Heart right ventricle (tissue), 16 donors: ENCODE measurements at places on chromosomes 1 and 21. TPM values are rescaled to one million over a fixed set of nuclear protein-coding genes. Genes with fewer than 3 reads are reported as not detected.

DNA sequence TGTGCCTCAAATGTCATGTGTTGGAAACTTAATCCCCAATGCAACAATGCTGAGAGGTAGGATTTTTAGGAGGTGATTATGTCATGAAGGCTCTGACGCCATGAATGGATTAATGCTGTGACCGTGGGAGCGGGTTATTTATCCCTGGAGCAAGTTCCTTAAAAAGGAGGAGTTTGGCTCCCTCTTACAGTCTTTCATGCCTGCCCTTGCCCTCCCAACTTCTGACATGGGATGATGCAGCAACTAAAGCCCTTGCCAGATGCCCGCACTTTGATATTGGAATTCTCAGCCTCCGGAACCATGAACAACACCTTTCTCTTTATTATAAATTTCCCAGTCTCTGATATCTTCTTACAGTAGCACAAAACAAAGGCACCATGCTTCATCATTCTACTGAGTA, 685.3 kb upstream of the CHRM3 start:
- DNase-seq = no peak

GRCh38 chr1:46522184-46522968, 29.1 kb downstream of the KNCN start:
- no peak for DNase-seq

GRCh38 chr1:4854367-4854766, 200.0 kb downstream of the AJAP1 start:
- DNase-seq = no peak

DNA sequence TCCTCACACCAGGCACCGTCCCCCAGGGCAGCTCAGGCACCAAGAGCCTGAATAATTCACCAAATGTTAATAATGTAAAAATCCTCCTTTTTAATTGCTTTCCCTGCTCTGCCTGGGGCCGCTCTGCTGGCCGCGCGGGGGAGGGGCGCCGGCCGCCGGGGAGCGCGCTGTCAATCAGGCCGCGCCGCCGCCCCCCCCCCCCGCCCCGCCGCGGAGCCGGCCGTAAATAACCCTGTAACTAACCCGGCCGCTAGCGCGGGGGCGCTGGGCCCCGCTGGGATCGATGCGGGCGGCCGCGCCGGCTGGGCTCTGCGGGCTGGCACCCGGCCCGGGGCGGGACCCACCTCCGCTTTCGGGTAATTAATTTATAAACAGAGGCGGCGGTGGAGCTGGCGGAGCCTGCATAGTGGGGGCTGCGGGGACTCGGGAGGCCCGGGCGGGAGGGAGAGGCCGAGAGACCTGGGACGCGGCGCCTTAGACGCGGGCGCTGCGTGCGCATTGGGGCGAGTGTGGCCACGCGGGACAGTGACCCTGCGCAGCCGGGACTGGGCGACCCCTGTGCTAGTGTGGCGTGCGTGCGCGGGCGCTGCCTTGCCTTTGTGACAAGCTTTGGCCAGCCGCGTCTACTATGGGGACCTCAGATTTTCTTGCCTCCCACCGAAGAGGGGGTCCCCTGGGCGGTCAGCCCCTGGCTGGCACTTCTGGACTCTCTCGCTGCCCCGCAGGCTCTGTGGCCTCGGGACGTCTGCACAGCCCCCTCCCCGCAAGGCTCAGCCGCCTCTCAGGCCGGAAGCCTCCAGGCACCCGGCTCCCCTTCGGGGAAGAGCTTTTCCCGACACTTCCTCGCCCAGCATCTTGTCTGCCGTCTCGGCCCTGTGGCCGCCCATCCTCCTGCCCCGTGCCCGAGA, 16.6 kb downstream of the SAMD11 start:
- DNase-seq = peak; percentile 63

DNA sequence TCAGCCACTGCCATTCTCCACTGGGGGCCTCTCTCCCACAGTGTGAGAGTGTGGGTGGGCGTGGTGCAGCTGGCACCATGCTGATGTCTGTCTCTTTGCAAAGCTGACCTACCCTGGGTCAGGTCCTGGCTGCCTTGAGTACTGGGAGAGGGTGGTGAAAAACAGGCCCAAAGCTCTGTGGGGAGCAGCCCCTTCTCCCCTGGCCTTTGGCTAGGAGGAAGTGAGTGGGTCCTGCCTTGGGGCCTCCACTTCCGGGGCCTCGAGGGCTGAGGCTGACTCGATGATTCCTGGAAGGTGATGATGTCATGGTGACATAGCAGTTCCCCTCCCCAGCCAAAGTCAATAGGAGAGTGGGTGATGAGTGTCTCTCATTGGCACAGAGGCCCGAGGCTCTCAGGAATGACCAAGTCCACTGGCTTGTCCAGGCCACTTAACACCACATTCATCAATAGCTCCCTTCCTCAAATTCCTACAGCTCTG, 53.0 kb downstream of the IER5 start:
- no peak for DNase-seq

DNA sequence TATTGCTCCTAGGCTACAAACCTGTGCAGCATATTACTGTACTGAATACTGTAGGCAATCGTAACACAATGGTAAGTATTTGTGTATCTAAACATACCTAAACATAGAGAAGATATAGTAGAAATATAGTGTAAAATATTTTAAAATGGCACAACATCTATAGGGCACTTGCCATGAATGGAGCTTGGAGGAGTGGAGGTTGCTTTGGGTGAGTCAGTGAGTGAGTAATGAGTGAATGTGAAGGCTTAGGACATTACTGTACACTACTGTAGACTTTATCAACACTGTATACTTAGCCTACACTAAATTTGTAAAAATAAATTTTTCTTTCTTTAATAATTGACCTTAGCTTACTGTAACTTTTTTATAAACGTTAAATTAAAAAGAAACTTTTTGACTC, 7.9 kb downstream of the LEFTY2 start:
- no peak for DNase-seq

DNA sequence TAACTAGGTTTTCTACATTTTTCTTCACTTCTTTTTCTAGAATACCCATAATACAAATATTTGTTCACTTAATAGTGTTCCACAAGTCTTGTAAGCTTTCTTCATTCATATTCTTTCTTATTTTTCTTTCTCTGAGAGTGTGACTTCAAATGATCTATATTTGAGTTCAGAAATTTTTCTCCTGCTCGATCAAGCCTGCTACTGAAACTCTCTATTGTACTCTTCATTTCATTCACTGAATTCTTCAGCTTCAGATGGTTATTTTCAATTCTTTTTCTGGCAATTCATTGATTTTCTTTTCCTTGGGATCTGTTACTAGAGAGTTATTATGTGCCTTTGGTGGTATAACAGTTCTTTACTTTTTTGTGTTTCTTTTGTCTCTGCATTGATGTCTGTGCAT, 82.5 kb upstream of the CAMK1G start:
- DNase-seq = no peak

DNA sequence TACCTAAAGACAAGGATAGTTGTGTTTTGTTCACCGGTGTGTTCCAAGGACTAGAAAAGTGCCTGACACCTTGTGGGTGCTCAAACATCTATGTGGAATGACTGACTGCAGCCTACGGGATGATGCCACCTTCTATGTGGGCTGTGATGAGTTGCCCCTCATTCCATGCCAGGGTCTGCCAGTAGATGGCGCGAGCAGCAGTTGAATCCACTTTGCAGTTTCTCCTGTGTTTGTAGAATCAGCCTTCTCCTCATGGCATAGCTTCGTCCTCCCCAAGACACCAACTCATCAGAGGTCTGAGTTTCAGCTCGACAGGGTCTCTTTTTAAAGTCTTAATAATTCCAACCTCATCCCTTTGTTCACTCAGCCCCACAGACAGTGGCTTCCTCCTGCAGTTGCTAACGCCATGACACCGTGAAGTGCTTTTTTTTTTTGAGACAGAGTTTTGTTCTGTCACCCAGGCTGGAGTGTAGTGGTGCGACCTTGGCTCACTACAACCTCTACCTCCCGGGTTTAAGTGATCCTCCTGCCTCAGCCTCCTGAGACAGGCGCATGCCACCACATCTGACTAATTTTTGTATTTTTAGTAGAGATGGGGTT, 133.7 kb downstream of the CAPN8 start:
- DNase-seq = peak; percentile 36

DNA sequence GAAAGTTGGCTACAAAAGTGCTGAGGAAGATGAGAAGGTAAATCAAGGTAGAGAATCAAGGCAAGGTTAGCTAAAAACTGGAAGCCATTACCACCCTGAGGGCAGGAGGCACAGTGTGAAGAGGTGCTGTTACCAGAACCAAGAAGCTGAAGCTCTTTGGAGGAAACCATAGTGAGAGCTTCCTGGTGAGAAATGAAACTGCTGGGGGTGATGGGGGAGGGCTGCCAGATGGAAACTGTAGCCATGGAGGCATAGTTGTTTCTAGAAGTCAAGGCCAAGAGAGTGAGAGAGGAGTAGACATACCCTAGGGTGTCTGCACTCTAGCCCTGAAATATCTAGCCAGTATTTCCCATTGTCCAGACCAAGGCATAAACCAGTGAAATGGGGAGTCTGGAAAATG, 28.7 kb downstream of the IFI44 start:
- no peak for DNase-seq

- no peak for DNase-seq
These were observed 133.2 kb downstream of the KCNJ6 start for GRCh38 chr21:37783016-37783415.

DNA sequence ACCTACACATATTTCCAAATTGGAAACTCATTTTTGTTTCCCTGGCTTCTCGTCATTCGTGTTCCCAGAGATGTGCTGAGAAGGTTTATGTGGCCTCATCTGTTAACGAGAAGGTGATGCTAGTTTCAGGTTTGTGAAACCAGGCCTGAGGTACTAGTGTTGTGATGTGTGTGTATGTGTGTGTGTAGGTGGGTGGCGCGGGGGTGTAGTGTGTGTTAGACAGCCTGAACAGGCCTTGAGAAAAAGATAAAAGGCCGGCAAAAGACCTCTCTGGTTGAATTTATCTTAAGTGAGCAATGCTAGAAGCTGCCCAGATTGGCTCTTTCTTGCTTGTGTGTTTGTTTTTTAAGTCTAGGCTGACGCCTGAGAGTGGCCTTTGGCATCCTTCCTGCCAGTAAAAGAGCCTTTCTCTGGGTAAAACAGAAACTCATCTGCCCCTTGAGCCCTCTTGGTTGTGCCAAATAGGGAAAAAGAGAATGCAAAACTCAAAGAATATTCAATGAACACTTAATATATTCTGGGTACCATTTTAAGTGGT, 65.8 kb upstream of the HSD17B7 start:
- no peak for DNase-seq

DNA sequence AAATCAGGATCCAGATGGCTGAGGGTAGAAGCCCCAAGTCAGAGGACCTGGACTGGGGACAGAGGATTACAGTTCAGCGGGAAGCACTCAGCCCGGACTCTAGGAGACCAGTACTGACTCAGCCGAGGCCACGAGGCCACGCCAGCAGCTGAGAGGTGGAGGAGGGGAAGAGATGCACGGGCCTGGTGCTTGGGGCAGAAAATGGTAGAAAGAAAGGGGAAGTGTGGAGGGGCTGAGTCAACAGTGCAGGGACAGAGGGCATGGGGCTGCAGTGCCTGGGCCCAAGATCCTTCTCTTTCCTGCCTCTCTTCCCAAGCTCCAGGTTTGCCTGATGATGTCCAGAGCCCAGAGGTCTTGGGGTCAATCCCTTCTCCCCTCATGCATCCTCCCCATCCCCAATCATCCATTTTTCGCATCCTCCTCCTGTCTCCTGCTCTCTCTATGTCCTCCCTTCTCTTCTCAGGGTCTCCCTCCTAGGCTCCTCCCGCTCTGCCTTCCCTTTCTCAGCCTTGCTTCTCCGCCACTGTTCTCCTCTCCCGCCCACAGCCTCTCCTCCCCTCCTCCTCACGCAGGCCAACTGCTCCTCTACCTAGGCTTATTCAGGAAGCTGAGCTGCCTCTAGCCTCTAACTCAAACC, 7.7 kb downstream of the ARHGEF2 start:
- peak; percentile 67 for DNase-seq

GRCh38 chr1:4736254-4736653, 81.8 kb downstream of the AJAP1 start:
- no peak for DNase-seq

DNA sequence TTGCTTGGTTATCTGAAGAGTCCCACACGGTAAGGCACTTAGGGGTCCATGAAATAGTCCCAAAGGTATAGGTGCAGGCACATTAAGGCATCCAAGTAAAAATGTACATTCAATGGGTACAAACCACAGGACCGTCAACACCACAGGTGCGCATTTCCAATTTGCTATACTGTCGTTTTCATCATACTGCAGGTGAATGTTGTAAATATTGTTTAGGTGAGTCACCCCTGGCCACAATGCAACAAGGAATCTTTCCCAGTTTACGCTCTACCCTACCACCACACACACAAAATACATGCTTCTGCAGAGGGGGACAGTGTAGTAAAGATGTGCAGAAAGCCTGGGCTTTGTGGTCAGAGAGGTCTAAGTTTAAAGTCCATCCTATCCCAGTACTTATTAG, 13.7 kb downstream of the CADM3 start:
- no peak for DNase-seq

DNA sequence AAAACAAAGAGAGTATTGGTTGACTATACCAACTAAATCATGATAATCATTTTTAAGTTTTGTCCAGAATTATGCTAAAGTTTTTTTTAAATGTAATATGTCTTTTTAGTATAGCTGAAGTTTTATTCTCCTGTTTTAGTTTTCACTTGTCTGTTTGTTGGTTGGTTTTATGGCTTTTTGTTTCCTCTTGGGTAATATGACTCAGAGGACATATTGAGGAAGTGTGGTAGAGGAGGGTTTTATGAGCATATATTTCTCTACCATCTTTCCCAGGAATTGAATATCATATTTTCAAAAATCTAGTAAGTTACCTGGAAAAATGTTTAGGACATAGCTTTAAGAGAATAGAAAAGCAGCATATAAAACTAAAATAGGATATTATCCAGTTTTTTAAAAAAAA, 68.6 kb upstream of the MCOLN3 start:
- no peak for DNase-seq

GRCh38 chr1:154840269-154841176, 29.6 kb downstream of the KCNN3 start:
- DNase-seq = no peak

DNA sequence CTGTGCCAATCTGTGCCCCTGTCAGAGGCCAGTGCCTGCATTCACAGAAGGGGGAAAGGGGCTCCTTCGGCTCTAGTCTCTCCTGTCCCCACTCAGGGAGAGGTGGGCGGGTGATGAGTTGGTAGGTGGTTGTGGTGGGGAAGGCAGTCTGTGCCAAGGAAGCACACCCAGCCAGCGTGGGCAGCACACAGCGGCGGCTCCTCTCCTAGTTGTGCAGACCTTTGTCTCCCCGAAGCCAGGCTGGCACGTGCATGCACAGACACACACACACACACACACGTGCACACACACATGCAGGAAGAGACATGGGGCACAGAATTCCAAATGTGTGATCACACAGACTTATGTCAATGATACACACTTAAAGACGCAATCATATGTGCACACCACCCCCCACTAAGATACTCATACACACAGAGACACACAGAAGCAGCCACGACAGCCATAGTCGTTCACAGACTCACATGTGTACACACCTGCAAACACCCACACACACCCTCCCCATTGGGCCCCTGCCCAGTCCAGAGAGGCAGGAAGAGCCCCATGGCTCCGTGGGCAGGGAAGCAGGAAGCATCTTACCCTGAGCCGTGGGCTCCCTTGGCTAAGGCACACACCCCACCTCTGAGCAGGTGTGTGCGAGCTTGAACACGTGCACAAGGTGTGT, 16.4 kb downstream of the RIMS3 start:
- no peak for DNase-seq

- DNase-seq = no peak
These were observed 52.8 kb downstream of the TENT5C start for GRCh38 chr1:117658676-117659075.

UTS2 gene
- total RNA-seq = not detected

USF1 gene
- 38.2 TPM for total RNA-seq

SLC22A15 gene
- 7.8 TPM for total RNA-seq

TMEM200B gene
- 2.2 TPM for total RNA-seq

SHISA4 gene
- total RNA-seq = 104 TPM

SAMD11 gene
- total RNA-seq = 1.1 TPM

SPRR2B gene
- total RNA-seq = not detected

HSD3B1 gene
- total RNA-seq = not detected

CFH gene
- 12.7 TPM for total RNA-seq
